ENCODE measurements at places on chromosomes 6 and 20.

DNA sequence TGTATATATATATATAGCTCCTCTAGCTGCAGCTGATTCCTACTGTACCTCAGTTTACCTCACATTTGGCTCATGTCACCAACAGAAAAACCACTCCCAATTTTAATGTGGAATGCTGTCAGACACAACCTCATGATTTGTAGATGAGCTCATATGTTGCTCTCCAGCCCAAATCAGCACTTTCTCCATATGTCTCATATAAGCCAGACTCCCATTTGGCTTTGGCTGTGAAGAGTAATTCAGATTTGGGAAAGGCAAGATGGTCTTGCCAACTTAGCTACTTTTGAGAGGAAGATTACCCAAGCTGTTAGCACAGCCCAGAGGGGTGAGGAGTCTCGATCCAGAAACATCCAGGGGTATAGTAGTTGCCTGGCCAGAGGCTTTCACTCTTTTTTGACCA is 342.2 kb upstream of the NT5E start:
- no peak for DNase-seq

GRCh38 chr6:131775886-131776285 is 31.9 kb upstream of the ENPP1 start:
- no peak for DNase-seq

DNA sequence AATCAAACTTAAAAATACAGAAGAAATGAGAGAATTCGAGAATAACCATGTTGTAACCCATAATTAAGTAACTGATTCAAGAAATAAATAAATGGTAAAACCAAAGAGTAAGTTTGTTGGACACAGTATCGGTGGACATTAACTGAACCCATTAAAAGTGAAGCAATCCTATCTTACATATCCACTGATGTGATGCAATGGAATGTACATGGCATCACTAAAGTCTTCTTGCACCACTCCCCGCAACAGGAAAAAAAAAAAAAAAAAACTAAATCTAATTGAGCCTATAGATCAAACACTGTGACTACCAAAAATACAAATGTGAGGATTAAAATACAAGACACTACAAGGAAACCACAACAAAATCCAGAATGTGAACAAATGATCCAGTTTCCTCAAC is 7.9 kb downstream of the SNX14 start:
- DNase-seq = no peak

DNA sequence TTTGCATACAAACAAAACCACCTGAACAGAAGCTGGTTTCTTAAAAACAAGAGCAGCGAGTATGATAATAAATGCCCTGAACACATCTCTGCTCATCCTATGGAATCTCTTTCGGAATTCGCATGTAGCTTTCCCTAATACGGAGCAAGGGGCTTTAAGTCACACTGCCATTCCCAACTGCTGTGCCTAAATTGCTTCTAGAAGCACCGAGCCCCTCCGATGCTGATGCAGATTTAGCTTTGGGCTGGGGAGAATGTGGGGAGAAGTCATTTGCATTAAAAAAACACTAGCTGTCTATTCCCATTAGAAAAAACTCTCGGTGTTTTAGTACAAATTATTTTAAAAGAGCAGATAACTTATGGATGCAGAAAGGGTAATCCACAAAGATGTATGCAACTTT is 76.9 kb downstream of the CD83 start:
- no peak for DNase-seq

DNA sequence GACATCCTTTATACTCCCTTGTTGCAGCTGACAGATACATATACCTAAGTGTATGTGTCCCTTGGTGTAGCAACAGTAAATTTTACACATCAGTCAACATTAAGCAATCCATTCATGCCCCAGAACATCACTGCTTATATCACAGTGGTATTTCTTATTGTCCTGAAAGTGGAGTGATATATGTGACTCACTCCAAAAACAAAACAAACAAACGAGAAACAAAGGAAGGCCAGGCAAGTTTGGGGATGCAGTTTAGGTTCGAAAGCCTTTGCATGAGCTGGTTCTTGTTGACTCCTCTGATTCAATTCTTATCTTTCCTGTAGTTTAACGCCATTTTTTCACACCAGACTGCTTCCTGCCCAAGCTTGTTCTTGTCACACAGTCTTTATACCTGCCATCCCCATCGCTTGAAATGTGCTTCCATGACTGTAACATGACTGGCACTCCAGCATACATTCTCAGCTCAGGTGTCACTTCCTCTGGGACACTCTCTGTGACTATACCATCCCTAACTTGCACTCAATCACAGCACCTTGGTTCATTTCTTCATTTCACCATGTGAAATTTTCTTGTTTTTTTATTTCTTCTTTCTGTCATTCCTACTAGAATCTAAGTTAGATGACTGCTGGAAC is 125.0 kb upstream of the TSHZ2 start:
- no peak for DNase-seq

DNA sequence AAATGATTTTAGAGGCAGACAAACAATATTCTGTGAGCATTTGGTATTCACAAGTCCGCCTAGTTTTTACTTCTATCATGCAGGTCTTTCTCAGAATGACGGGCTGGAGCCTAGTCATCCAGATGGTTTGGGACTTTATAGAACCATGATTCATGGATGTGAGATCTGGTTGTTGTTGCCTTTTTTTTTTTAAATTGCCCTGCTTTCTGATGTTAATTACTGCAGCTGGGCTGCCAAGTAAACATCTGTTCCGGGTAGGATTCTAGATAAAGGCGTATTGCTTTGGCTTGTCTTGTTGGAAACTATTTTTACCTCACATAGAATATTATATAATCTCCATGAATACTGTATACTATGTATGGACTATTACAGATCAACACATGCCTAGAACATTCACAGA is 58.1 kb downstream of the RNF217 start:
- no peak for DNase-seq

- peak; percentile 47 for DNase-seq
These were observed 17.1 kb upstream of the CALHM6 start for GRCh38 chr6:116444092-116444491.

DNA sequence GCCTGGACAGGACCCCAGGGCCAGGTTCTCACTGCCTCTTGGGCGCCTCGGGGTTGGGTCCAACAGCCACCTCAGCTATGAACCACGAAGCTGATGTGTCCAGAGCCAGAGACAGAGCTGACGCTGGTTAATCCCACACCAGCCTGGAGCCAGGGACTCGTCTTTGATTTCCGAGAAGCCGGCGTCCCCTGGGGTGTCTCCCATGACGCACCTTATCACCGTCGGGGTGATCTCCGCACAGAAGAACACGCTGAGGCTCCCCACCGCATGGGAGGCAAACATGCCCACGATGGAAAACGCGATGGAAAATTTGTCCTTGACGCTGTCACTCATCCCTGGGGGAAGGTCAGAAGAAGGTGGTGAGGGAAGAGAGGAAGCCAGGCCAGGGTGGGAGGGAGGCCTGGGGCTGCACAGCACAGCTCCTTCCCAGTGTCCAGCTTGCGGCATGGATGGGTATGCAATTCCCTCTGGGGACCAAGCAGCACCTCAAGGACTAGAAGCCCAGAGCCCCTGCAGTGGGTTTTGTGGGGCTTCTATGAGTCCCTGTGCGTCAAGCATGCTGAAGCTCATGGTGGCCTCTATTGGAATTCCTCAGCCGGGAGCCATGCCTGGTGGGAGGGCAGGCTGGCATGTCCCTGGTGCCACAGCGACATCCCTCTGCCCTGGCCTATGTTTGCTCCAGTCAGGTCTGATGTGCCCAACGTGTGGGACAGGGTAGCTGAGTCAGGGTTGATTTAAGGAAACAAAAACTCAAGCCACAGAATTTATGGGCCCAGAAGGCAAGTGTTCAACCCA is 25.1 kb downstream of the PSMG4 start:
- no peak for DNase-seq

GRCh38 chr6:165701005-165701404 is 38.0 kb upstream of the PDE10A start:
- no peak for DNase-seq

DNA sequence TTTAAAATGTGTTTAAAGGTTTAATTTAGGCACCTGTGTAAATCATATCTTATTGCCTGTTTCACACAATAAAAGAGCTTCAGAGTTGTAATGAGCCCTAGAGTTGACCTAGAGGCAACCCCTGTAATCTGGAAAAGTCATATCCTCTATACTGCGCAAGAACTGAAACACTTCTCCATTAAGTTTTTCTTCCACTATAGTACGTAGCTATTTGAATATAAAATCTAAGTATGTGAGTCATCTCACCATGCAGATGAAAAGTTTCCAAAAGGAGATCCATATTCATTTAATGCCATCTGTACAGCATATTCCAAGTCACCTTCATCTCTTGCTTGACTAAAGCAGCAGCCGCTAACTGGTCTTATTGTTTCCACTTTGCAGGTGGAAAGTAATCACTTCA is 26.0 kb upstream of the TAAR1 start:
- no peak for DNase-seq

DNA sequence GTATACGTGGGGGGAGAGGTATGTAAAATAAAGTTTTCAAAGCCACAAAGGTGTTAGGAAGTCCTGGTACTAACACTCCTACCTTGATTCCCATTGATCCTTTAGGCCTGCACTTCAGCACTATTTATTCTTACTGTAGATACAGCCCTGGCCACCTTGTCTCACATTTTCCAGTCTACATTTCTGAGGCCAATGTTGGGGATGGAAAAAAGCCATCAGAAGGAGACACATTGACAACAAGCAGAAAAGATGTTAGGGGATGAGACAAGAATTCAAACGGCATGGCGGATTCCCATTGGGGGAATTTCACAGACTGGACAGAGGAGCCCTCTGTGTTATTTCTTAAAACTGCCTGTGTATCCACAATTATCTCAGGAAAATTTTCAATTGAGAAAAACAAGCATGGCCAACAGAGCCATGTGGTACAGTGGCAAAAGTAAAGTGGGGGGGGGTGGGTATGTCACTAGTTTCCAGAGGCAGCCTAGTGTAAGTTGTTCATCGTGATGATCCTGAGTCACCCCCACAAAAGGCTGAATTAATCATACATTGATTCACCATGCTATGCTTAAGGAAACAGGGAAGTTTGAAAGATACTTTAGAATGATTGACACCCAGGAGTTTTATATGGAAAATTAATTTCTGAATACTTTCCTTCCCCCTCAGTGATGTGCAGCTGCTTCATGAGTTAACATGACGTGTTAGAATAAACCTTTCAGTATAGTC is 40.5 kb downstream of the RREB1 start:
- DNase-seq = no peak

DNA sequence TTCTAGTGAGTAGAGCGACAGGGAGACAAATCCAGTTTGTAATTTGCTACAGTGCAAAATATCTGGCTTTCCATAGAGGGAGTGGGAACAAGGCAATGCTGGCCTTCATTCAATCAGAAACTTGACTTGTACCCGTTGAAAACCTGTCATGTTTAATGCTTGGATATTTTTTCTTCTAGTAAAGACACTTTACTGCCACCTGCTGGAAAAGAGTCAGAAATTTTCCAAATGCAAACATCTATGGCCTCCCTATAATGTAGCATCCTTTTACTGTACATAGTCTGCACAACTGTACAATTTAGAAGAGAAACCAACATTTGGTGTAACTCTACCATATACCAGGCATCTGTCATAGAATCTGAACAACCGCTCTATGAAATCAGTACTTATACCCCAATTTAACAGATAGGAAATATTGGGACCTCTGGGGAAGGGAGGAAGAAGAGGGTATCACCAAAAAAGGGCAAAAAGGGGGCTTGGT is 16.7 kb upstream of the TBC1D20 start:
- DNase-seq = peak; percentile 65

DNA sequence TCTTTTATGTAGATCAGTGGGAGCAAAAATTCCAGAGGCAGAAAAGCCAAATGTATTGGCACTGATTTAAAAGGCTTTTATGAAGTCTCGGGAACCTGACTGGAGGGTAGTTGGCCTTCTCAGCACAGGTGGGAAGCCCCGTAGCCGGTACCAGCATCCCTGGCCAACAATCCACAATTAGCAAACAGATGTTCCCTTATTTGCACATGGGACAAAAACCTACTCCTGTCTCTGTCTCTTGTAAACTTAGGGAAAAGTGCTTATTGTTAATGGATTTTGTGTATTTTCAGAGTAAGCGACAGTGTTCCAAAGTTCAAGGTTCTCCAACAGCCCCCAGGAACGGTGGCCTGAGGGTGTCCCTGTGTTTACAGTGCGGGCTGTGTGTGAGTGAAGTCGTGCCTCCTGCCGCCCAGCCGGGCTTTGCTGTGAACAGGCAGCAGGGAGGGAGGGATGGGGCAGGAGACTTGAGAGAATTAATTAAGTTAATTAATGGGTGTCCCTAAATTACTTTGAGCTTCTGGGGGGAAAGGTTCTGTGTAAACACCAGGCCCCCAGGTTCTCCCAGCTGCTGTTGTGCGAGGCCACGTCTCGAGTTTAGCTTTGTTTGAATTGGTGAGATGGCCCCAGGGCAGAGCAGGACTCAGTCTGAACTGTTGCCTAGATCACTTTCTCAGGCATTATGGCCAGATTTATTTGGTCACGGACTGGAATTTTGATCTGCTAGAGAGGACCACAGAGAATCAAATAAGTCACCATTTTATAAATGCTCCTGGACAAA is 3.9 kb downstream of the SYNJ2 start:
- no peak for DNase-seq

DNA sequence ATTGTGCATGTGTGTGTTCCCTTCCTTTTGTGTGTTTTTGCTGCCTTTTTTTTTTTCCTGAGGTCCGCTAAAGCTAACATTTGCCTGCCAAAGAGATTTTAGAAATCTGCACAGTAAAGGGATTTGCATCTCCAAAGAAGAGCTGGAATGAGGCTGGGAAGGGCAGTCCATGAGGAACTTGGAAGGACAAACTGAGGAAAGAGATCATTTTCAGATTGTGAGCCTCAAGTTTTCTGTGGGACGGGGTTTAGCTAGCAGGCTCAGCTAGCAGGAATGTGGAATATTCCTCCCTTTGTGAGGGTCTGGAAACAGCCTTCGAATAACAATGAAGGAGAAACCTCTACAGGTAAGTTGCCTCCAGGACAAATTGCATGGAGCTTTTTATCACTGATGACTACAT is 3.8 kb downstream of the INSM1 start:
- DNase-seq = no peak

GRCh38 chr6:110560239-110561007 is 84.0 kb upstream of the SLC22A16 start:
- no peak for DNase-seq

- no peak for DNase-seq
These were observed 37.2 kb downstream of the SCML4 start for GRCh38 chr6:107786709-107787588.

DNA sequence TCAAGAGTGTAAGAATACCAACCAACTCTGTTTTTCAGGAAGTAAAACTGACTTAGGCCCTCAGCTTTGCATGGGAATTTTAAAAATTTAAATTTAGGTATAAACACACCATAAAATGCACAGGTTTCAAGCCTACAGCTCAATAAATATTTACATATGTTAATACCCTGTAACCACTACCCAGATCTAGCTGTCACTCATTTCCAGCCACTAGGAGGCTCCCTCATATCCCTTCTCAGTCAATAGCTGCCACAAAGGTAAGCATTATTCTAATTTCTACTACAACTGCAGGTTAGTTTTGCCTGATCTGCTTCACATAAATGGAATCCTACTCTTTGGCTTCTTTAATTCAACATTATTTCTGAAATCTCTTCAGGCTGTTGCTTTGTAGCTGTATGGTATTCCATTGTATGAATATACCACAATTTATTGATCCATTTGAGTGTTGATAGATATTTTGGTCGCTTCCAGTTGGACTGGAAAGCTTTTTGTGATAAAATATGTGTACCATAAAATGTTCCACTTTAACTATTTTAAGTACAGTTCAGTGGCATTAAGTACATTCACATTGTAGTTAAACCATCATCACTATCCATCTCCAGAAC is 32.5 kb upstream of the MEI4 start:
- DNase-seq = no peak
